Activated CD4-positive, alpha-beta T cell treated with anti-CD3 and anti-CD28 coated beads for 48 hours (primary cell): ENCODE measurements at places on chromosomes 1 and 21.

- no peak for DNase-seq
These were observed 324.1 kb downstream of the ZP4 start for GRCh38 chr1:237566581-237566980.

DNA sequence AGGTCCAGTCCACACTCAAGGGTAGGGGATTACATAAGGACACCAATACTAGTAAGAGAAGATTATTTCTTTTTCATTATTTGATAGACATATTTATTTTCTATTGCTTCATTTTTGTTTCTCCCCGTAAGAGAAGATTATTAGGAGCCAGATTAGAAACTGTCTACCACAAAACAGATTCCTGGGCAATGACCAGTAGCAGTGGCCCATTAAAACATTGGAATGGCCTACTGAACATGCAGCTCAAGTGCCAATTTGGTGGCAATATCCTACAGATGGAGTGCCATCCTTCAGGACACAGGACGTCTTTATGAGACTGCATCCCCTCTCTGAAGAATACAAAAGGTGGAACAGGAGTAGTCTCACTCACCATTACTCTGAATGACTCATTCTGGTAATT, 34.0 kb upstream of the ARHGAP29 start:
- no peak for DNase-seq

GRCh38 chr1:80993154-80993980, 807.4 kb upstream of the ADGRL2 start:
- no peak for DNase-seq

GRCh38 chr1:219917851-219918466, 10.4 kb downstream of the SLC30A10 start:
- no peak for DNase-seq

- no peak for DNase-seq
These were observed 38.8 kb upstream of the STMN1 start for GRCh38 chr1:25944986-25945385.

GRCh38 chr1:109801791-109802135, 38.0 kb upstream of the EPS8L3 start:
- no peak for DNase-seq

- DNase-seq: no peak
These were observed 36.0 kb downstream of the ELK4 start for GRCh38 chr1:205595861-205596260.

DNA sequence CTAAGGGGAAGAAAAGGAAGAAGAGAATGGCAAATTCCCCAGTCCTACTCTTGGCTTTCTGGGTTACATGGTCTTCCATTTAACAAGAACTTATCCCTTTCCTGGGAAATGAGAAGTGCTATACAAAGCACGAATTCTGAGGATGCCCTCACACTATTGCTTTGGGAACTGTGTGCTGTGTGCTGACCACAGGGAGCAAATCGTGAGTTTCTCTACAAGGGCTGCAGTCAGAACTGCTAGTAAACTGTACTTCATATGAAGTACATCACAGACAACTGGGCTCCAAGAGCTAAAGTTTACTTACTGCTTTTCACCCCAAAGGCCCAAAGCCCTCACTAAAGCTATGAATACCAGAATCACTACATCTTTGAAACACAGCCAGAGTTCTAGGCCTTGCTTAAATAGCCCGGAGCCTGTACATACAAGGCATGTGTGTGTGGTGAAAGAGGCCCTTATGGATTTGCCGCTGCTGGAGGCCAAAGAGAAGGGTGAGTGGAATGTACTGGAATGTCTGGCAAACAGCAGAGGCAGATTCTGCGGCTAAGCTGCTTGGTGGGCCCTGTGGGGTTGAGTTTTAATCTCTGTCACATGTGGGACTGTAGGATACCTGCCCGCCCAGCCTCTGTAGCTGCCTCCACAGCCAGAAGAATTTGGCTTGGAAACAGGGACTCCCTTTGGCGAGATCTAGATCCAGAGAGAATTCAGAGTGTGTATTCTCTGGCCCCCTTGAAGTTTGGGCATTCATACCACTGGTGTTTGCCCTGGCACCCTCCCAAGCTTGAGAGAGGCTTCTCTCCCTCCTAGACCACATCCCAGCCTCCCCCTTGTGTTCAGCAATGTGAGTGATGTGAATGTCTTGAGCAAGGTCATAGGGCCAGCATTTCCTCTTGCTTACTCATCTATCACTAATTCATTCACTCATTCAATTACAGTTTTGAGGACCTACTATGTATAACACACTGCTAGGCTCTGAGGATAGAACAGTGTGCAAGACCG, 21.9 kb upstream of the TRIM67 start:
- DNase-seq: no peak

GRCh38 chr1:213651077-213651476, 336.7 kb upstream of the PROX1 start:
- DNase-seq: no peak
